ENCODE measurements at places on chromosomes 4 and X. TPM values are rescaled to one million over a fixed set of nuclear protein-coding genes. Genes with fewer than 3 reads are reported as not detected.

DNA sequence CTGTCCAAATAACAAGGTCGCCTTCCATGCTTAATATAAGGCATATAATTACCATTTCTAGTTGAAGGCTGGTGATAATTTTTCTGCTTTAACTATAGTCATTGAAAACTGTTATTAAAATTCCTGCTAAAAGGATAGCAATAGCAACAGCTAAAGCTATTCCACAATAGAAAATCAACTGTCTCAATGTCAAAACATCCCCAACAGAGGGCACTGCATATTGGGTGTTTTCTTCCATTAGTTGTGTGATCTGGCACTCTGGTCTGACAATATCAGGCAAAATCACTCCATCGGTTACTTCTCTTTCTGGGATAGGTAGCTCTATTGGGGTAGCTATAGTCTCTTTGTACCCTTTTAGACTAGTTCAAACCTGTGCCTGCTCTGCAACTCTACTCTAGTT lies 53.5 kb downstream of the TMPRSS11F start:
- no peak for DNase-seq

- no peak for DNase-seq
These were observed 171.9 kb downstream of the GALNTL6 start for GRCh38 chr4:171985129-171985528.

- no peak for DNase-seq
These were observed 80.8 kb upstream of the TLR2 start for GRCh38 chr4:153603258-153603657.

The GSX2 gene
- not detected for total RNA-seq

DNA sequence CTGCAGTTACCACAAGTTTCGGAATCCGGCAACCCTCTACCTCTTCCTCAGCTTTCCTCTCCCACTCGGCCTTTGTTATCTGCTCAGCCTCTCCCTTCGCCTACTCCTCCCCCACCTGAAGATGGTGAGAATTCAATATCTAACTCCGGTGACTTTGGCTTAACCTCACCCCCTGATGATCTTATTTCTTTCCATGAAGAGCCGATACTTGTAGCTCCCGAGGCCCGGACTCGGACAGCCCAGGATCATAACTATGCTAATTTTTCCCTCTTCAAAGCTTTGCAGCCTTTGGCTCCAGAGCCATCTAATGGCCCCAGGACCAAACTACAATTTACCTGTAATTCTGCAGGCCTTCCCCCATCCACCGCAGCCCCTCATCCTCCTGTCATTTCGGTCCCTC lies 32.0 kb upstream of the MGST2 start:
- DNase-seq: peak; percentile 68

The FAM53A gene
- 1.1 TPM for total RNA-seq

GRCh38 chrX:125289209-125289608 lies 30.5 kb upstream of the TEX13C start:
- DNase-seq: no peak

DNA sequence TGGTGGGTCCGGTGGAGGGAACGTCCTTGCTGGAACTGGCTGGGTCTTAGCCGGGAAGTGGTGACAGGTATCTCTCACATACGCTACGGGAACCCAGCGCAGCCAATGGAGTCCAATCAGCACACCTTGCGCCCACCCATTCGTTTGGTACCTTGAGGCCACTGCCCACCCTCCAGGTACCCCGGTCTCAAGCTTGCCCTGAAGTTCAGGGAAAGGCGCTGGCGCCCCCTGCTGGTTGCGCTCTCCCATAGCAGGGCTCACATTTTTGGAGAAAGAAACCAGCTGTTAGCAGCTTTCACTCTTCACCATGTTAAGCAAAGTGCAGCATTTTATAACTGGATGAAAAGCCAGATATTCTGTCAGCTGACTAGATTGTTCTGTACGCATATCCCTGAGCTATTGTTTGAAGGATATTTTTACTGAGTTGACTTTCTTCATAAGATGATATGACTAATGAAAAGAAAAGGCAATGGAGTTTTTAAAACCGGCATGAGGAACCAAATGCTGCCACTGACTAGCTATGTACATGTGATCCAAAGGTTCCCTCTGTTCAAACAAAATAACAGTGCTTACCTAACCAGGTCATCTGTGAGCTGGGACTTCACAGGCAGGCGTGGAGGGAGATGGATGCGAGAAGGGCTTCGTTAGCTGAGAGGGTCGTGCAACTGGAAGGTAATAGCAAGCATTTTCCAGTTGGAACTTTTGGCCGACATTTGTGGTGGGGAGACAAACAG lies 43.7 kb downstream of the OTOP1 start:
- DNase-seq: peak; percentile 44

GRCh38 chr4:76067652-76068286 lies 6.7 kb upstream of the ART3 start:
- DNase-seq: peak; percentile 88

DNA sequence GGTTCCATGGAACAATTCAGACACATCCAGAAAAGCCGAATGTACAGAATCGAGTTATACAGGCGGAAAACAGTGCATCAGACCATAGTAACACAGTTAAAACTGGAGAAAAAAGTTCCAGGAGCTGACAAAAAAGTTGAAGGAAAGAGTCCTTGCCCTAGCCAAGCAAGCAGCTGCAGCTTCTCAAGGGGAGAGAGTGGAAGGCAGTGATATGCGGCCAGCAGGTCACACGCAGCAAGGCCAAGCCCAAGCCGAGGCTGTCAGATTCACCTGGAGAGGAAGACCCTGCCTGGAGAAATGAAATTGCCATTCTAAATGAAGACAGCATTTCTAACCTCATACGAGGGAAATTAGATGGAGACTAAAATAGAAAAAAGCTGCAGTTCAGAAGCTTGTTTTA lies 55.8 kb downstream of the RGS12 start:
- no peak for DNase-seq

GRCh38 chrX:153460826-153461225 lies 9.6 kb downstream of the HAUS7 start:
- peak; percentile 71 for DNase-seq

The EPGN gene
- 0.09 TPM for total RNA-seq

DNA sequence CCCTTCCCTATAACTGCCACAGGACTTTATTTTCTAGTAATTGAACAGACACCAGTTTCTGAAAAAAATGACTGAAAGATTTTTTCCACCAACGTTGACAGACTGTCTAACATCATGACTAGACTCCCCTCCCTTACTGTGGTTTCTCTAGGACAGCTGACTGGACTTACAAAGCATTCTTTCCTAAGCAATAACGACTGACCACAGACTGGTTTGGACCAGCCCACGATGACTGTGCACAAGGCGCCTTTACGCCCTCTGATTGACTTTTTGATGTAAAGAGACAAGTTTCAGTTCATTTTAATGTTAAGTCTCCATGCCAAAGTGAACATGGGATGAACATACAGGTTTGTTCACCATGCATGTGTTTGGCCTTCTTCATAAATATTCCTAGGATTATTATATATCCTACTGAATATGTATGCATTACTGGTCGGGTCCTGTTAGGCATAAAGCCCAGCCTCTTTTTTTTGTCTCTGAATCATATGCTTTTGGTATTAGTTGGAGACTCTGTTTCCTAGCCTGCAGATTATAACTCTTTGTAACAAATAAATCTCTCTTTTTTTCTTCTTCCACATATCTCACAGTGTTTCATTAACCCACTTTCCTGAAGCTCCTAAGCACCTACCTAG lies 50.5 kb upstream of the UGT2B4 start:
- no peak for DNase-seq

- no peak for DNase-seq
These were observed 17.4 kb upstream of the PAPSS1 start for GRCh38 chr4:107737450-107737849.

DNA sequence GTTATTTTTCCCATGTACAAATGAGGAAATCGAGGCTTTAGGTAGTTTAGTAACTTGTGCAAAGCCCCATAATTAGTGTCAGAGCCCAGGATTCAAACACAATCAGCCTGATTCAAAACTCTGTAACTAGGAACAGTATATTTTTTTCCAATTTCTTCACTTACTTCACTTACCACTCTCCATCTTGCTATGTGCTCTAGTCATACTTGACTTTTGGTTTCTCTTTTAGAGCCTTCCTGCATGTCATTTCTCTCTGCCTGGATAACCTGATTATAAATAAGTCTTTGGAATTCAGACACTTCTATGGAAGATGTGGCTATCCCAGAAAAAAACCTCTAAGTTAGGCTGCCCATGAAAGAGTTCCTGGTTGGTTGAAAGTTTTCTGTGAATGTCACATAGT lies 22.2 kb downstream of the SATL1 start:
- DNase-seq: no peak

- peak; percentile 90 for DNase-seq
These were observed 75.1 kb upstream of the USP9X start for GRCh38 chrX:41009850-41010846.

GRCh38 chrX:41184312-41184711 lies 99.1 kb downstream of the USP9X start:
- DNase-seq: no peak

DNA sequence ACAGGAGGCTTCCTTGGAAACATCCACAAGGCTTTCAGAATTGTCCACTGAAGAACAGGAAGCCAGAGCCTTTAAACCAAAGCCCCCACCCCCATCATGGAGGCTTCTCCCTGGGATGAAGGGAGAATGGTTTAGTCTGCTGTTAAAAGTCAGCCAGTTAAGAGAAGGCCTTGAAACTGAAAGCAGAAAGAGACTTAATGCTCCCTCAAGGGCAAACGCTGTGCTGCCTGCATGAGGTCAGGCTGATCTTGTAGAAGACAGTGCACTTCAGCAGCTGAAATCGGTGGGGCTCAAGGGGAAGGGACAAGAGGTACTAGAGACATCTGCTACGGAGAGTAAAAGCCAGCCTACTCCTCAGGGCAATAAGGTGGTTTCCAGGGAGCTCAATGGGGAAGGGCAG lies 69.0 kb downstream of the HPRT1 start:
- DNase-seq: peak; percentile 61

DNA sequence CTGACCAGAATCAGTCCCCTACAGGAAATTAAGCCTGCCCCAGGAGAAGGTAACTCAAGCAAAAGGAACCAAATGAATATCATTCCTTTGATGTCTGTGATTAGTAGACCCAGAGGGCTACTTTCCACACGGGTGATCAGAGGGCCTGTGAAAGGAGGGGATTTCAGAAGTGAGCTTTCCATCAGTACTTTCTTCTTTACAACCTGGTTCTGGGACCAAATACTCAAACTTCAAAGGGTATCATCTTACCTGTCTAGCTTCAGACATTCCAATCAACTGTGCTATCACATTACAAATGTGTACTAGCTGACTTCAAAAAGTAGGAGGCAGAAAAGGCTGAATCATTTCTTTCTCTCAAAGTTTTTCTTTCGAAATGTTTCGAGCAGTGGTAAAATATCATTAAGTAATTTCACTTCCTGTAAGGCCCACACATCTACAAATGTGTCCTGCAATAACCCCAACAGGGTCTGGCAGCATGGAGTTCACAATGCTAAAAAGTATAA lies 23.9 kb downstream of the ACSL4 start:
- peak; percentile 13 for DNase-seq

The BTC gene
- 0.17 TPM for total RNA-seq

DNA sequence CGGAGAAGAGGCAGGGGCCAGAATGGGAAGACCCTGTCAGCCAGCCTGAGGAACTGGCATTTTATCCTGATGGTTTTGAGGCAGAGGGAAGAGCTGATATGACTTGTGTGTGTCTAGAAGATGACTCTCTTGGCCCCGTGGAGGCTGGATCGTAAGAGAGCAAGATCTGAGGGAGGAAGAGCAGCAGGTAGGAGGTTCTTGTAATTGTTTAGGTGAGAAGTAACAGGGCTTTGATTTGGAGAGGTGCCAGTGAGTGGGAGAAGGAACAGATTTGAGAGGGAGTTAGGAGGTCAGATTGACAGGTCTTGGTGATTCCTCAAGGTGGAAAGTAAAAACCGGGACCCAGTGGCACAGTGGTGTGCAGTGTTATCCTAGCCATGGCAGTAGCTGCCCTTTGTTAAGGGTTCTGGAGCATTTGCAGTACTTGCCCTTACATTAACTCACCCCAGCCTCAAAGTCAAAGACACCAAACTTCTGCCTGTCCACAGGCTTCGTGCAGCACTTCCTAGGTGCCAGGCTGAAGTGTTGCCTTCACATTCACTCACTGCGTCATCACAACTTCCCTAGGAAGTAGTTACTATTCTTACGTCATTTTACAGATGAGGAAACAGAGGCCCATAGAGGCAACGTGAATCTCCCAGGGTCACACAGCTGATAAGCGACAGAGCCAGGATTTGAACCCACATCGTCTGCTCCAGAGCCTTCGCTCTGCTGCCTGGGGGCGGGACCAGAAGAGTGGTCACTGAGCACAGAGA lies 23.7 kb downstream of the RTL5 start:
- DNase-seq: no peak

- DNase-seq: no peak
These were observed 146.6 kb upstream of the FAM47C start for GRCh38 chrX:36861601-36862000.

The SLITRK4 gene
- total RNA-seq: 0.34 TPM

The HSFX3 gene
- total RNA-seq: not detected

- DNase-seq: no peak
These were observed 59.7 kb downstream of the TNIP2 start for GRCh38 chr4:2696423-2696822.

The MAGEC1 gene
- total RNA-seq: not detected

- DNase-seq: no peak
These were observed 154.8 kb upstream of the PDE5A start for GRCh38 chr4:119783189-119783983.
